ENCODE measurements at places on chromosomes 6 and 20.

- no peak for DNase-seq
Observed at GRCh38 chr20:17655286-17655651, 26.8 kb downstream of the RRBP1 start.

DNA sequence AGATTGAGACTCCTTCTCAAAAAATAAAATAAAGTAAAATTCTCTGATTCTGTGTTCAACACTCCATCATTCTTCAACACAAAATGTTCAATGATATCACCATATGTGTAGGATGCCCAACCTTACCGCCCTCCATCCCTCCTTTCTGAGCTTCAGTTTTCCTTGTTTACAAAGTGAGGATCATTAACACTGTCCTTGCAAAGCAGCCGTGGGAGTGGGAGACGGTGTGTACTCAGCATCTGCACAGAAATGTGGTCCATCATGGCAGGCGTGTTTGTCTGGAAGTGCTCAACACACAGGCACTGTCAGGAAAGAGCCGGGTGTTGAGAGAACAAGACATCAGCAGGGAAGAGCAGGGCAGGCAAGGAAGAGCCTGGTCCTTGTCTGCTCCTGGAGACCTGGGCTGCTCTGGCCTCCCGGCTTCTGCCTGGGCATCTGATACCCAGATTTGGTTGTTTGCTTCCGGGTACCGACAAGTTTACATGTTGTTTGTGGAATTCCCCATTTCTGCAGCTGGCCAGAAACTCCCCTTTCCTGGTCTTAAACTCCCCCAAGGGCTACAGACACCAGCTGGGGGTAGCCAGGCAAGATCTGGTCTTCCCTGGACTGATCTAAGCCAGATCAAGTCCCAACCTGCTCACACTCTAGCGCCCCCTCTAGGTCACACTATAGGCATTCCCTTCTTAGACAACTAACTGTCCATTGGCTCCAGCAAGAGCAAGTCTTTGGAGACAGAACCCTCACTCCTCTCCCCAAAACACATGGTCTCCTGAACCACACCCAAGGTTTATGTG lies 26.7 kb upstream of the TTPAL start:
- DNase-seq = no peak

GRCh38 chr20:62708591-62709536 lies at the start of gene NTSR1:
TSS of gene NTSR1 (plus strand) at chr20:62708836. CDS start at chr20:62709208, 372 bp downstream.
- DNase-seq = no peak

- DNase-seq = no peak
Observed at GRCh38 chr20:57449398-57450354, 58.5 kb downstream of the RBM38 start.

- no peak for DNase-seq
Observed at GRCh38 chr20:41034239-41034638, 5.6 kb downstream of the TOP1 start.

DNA sequence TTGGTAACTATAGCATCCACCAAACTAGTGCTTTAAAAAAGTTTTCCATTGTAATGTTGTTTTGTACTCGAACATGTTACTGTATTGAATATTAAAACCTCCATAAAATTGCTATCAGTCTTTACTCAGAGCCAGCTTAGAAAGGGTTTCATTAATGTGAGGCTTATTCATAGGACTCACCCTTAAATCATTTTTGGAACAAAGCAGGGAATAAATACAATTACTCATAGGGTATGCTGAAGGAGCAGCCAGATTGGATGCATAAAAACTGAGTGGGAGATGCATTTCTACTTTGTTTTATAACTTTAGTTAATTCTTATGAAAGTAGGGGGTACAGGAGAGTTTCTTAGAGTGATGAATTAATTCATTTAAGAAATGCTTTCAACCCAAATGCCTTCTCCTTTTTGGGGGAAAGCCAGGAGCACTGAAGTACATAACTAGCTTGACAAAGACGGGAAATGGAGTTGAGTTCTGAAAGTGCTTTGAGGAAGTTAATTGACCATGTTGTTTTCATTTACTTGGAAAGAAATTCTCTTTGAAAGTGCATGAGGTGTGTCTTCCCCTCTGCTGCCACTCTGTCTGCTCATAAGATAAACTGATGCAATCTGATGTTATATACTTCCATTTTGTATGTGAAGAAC lies 90.3 kb downstream of the RNF144B start:
- no peak for DNase-seq

- DNase-seq = no peak
Observed at GRCh38 chr20:62745952-62746288, 37.3 kb downstream of the NTSR1 start.

DNA sequence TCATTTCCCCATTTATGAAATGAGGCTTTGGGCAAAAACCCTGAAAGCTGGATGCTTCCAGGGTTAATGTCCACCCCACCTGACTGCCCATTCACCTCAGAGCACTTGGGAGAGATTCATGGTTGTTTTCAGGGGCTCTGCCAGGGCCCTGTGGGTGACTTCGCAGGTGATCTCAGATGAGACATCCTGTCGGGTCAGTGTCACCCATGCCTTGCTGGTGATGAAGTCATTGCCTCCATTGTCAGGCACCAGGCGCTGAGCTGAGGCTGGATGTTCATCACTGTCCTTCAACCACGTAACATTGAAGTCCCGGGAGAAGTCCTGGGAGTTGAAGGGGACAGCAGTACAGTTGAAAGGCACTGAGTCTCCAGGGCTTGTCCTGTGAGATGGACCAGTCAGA lies 115.6 kb upstream of the SIRPA start:
- no peak for DNase-seq

DNA sequence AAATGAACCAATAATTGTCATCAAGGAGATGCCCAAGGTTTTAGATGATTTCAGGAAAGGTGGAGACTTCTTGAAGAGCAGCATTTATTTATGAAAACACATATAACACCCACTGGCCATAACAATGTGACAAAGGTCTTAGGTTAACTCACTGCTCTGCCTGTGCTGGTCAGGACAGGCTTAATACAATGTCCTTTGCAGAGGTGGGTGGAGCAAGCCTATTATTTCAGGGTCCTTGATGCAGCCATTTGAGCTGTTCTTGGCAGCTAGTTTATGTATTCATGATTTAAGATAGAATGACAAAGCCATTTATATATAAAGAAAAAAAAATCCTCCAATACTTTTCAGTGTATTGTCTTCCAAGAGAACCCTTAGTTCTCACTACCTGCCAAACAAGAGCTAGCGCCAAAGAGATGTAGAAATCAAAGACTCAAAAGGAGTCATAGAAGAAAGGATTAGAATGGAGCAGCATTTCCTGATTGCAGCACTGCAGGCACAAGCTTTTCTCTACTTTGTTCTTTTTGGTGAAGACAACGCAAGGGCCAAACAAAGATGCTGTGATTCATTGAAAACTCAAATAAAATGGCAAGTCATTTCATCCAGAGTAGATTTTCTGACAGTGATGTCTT lies 124.3 kb upstream of the TSHZ2 start:
- DNase-seq = peak; percentile 9

DNA sequence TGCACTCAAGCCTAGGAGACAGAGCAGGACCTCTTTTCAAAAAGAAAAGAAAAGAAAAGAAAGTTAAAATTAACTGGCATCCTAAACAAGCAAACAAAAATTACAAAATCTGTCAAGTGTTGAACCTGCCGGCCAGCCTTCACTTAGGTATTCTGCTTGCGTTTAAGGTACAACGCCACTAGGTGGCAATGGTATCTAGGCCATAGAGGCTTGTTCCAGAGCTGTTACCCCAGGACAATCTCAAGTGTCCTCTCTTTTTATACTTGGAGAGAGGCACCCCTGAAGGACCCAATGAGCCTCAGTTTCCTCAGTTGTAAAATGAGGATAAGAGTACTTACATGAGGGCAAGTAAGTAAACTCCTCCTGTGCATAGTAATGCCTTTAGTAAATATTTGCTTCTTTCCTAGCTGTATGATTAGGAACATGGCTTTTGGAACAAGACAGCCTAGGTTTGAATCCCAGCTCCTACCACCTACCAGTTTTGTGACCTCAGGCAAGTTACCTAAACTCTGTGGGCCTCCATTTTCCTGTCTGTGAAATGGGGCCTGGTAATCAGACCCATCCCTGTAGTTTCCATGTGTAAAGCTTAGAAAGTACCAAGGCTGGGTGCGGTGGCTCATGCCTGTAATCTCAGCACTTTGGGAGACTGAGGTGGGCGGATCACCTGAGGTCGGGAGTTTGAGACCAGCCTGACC lies 5.8 kb upstream of the PACSIN1 start:
- DNase-seq = peak; percentile 43

- DNase-seq = peak; percentile 92
Observed at GRCh38 chr20:29497261-29497671, 1760.2 kb upstream of the DEFB115 start.

GRCh38 chr6:133759524-133759923 lies 129.4 kb upstream of the TCF21 start:
- no peak for DNase-seq

DNA sequence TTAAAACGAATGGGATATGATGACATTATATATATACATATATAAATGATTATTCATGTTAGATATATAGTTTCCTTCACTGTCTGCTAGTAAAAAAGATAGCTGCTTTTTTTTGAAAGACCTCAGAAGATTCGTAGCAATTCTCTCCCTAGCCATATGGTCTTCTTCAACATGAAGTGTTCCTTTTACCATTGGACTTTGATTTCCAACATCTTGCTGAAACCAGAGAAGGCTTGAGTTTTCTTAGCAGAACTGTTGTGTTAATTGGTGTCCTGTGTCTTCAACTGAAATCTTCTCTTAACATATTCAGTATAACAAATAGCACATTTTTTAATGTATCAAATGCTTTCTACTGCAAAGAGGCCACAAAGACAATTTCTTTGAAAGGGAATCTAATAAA lies 55.3 kb downstream of the FNDC1 start:
- no peak for DNase-seq

DNA sequence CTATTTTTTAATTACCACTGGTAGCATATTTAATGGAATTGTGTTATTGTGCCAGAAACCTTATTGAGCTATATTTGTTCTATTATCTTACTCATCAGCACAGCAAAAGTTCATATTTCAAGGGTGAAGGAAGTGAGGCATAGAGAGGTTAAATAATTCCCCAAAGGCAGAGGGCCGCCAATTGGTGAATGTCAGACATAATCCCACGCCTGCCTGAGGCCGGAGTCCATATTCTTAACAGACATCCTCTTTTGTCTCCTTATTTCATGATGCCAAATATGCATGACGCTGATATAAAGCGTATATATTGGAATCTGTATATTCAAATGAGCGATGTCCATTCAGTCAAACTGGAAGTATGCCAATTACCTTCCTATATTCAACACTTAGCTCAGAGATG lies 505.0 kb upstream of the SLC35B3 start:
- DNase-seq = peak; percentile 15

All from NCI-H774 (cell line).